Motor neuron (in vitro differentiated cells): ENCODE measurements at places on chromosomes 16 and 17.

DNA sequence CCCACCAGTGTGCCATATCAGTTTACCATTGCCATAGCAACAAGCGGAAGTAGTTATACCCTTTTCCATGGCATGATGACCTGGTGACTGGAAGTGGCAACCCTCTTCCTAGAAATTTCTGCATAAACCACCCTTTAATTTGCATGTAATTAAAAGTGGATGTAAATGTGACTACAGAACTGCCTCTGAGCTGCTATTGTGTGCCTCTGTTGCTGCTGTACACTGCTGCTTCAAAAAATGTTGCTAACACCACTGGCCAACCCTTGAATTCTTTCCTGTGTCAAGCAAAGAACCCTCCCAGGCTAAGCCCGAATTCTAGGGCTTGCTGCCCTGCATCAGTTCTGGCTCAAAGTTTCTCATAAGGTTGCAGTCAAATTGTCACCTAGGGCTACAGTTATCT is 12.9 kb upstream of the MED13 start:
- no peak for ATAC-seq

GRCh38 chr16:69830534-69831211 is 68.5 kb downstream of the WWP2 start:
- peak; percentile 50 for ATAC-seq

GRCh38 chr17:69729944-69730343 is 315.4 kb downstream of the MAP2K6 start:
- ATAC-seq = no peak

DNA sequence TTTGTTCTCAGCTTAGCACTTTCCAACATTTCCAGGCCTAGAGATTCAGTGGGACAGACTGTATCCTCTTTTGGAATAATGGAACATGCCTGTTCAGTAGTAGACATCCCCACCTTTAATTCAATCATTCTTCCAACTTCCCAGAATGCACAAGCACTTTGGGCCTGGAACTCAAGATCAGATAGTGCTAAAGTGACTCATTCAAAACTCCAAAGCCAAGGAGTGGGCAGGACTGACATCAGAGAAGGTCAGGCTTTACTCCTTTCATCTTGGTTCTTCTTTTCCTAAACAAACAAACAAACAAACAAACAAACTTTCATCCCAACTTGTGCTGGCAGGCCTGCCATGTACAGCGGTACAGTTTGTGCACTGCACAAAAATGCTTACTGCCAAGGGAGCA is 172.0 kb downstream of the AXIN2 start:
- ATAC-seq = no peak

DNA sequence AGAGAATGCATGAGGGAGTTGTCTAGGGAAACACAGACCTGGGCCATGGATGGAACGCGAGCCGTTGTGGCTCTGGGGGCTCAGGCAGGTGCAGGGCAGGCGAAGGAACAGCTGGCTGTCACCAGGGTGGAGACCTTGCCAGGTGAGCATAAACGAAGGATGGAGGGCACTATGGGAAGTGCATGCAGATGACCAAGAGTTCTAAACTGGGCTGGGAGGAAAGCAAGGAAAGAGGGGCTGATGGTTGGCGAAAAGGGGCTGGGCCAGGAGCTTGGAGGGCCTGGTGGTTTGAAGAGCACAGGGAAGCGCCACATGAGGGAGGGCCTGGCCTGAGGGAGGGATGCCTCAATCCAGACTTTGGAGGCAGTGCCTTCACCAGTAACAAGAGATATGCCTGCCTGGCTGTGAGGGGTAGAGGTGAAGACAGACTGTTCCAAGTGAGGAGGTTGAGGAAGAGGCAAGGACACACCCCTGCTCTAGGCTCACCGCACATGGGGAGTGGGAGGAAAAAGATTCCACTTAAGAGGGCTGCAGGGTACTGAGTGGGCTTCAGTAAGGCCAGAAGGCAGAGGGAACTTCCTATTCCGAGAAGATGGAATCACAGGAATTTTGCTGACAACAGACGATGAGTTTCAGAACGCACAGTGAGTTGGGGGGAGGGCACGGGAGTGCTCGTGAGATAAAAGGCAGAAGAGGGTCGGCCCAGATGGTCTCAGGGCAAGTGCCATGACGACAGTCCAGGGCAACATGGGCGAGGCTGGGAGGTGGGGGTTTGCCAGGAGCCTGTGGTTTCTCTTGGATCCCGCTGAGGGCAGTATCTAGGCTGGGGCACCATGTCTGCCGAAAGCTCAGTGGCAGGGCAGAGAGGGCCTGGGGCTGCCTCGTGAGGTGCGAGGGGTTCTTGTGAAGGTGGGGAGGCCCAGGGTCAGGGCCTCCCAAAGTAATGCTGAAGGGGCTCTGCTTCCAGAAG is 20.6 kb downstream of the B9D1 start:
- ATAC-seq = peak; percentile 2

DNA sequence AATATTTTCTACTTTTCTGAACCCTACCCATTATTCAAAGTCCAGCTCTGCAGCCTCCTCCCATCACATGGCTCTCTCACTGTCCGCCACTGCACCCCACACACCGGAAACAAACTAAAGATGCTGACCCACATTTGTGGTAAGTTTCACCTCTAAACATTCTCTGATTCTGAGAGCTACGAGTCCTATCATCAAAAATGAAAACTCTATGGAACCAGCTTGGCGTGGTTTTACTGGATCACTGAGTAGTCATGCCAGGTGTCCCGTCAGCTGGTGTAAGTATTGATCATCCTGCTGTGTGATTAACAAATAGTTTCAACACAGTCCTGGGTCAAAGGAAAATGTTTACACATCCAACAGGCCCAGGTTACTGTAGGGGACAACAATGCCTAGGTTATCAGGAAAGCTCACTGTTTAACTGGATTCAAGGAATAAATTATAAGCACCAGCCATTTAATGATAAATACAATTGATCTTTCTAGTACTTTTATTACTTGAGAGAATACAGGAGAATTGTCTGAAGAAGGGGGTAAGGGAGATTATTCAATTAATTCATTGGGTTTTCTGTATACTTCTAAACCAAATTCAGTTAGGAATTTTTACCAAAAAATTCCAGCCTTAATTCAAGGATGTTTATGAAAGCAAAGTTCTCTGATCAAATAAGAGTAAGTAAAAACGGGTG is 33.9 kb downstream of the CYTH1 start:
- no peak for ATAC-seq

- peak; percentile 8 for ATAC-seq
Measured at GRCh38 chr17:4512156-4513112, 13.8 kb downstream of the SPNS2 start.

- no peak for ATAC-seq
Measured at GRCh38 chr16:57749101-57749692, 13.6 kb downstream of the KATNB1 start.

- peak; percentile 94 for ATAC-seq
Measured at GRCh38 chr16:15502041-15502725, 67.8 kb downstream of the BMERB1 start.

- ATAC-seq = no peak
Measured at GRCh38 chr17:5610956-5611355, 26.6 kb upstream of the NLRP1 start.

GRCh38 chr17:45639297-45639849 is 144.7 kb upstream of the CRHR1 start:
- ATAC-seq = no peak

DNA sequence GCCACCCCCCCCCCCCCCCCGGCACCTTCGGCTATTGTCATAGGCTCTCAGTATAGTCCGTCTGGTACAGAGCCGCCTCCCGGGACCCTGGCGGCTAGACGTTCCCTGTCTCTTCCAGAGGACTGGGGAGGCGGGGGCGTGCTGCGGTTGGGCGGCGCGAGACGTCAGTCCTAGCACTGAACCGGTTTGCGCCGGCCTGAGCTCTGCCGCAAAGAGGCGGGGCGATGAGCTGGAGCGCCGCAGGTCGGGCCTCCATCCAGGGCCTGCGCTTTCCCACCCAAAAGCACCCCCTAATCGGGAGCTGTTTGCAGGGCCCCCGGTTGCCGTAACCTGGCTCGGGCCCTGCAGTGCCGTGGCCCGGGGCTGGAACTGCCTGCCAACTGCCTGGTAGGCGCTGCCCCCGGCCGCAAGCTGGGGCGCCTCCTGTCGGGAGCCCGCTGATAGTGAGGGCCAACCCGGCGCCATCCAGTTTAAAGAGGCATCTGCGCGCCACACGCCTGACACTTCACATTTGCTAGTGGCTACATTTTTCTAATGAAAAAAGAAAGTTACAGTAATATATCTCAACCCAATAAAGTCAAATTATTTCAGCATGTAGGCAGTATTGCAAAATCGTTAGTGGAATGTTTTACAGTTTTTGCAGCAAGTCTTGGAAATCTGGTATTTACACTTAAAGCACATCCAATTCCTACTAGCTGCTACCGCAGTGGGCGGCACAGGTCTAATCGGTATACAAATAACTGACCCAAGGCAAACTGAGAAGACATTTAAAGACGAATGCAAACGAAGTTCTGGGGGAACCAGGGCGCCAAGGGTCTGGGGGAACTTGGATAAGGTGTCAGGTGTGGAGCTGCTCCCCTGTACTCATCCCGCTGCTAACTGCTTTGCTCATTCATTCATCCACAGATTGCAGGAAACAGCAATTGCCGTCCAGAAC is 753 bp upstream of the USP22 start:
- ATAC-seq = peak; percentile 85

DNA sequence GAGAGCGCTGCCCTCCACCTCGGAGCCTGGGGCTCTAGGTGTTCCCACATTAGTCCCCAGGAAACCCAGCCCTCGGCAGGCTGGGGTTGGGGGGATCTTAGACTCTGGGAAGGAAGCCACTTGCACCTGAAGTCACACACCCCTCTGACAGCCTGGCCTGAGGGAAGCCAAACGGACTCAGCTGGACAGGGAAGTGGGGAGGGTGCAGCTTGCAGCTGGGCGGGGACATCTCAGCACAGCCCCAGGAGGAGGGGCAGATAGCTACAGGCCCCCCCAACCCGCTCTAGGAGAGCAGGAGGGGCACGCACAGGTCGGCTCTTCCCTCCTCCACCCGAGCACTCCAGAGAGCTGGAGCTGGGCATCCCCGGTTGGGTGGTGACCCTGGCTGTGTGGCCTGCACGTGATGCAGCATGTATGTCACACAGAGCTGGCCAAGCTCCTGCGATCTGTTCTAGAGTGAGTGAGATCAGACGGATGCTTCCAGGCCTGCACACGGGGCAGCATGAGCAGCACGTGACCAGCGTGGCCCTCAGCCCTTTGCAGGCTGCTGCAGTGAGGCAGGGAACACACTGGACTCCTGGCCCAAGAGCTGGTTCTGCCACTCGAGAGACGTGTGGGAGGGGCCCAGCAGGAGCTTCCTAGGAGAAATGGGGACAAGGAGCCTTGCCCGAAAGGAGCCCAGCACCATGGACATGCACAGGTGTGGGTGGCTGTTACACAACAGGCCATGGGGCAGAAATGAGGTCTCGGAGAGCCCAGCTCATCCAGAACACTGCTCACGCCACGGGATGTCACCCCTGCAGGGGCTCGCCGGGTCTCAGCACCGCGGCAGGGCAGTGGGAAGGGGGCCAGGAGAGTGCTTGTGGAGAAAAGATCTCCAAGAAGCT is 15.4 kb downstream of the KIFC3 start:
- ATAC-seq = peak; percentile 77

DNA sequence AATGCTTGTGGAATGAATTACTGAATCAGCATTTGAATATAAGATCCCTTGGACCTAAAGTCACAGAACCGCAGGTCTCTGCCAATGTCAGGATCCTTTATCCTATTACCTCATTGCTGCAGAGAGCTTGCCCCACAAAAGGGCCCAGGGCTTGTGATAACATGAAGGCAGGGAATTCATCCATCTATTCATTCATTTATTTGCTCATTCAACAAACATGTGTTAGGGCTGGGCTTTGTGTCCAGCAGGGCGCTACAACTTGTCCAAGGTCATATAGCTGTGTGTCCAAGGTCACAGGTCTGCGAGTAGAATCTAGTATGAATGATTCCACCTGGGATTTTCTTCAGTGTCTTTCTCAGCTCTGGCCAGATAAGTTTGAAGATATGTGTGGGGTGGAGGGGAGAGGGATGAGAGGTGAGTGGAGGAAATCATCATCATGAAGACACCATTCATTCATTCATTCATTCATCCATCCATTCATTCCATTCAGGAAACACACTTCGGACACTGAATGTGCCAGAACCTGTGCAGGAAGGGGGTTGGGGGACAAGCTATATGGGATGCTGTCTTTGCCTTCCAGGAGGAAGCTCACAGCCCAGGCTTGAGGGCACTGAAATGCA is 1.3 kb upstream of the UNC45B start:
- ATAC-seq = no peak

DNA sequence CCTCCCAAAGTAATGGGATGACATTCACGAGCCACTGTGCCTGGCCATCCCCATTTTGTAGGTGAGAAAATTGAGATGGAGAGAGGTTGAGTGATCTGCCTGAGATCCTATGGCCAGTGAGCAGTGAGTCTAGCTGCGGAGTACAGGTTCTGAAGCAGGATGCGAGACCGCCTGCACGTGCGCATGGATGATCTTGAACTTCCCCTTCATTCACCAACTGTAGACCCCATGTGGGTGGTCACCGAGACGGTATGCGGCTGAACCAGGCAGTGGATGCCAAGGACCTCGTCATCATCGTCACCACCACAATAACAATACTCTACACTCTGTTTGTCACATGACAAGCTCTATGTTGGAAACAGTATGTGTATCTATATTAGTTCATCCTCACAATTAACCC is 6.2 kb upstream of the SPNS3 start:
- no peak for ATAC-seq

- ATAC-seq = no peak
Measured at GRCh38 chr16:24639769-24640168, 89.7 kb upstream of the TNRC6A start.

- ATAC-seq = no peak
Measured at GRCh38 chr17:58386708-58387107, 30.6 kb downstream of the RNF43 start.

DNA sequence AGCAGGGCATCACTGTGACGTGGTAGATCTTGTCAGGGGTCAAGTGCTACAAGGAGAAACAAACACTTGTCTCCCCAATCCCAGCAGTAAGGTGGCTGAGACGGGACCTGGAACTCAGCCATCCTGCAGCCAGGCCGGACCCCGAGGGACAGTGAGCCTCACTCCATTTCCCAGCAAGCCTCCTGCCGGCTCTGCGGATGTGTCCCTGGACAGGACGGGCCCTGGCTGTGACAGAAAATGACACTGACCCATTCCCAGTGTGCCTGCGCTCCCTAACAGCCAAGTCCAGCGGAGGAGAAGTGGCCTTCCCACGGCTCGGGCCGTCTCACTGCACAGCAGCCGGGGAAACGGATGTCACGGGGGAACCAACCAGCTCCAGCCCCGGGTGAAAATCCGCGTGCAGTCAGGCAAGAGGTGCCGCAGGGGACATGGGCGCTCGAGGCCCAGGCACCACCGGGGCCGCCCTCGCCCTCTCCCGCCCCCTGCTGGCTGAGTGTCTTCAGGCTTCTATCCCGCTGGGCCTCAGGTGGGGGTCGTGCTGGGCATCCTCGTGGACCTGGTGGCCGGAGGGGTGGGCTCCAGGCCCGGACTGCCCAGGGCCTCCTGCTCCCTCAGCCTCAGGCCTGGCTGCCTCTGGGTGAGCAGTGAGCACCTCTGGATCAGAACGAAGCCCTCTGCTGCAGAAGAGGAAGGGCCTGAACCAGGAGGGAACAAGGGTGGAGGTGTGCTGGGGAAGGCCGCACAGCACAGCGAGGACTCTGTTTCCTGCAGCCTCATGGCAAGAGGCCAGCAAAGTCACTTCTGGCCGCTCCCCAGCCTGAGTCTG is 6.7 kb downstream of the HAGHL start:
- peak; percentile 13 for ATAC-seq
